Fibroblast of the aortic adventitia (primary cell): ENCODE measurements at places on chromosomes 11 and 22. TPM values are rescaled to one million over a fixed set of nuclear protein-coding genes. Genes with fewer than 3 reads are reported as not detected.

The ADAMTS15 gene
- 8.6 and 30.8 TPM in 2 replicates for total RNA-seq

The POU2AF2 gene
- total RNA-seq = not detected in 2 replicates

The OVCH2 gene
- total RNA-seq = not detected in 2 replicates

The SGSM1 gene
- not detected in 2 replicates for total RNA-seq

The SLC5A12 gene
- total RNA-seq = 0.09 TPM in 1 of 2 replicates, not detected in the other

The MS4A4A gene
- total RNA-seq = not detected in 2 replicates

The RPS3 gene
- total RNA-seq = 2,208 and 3,605 TPM in 2 replicates

The SLC43A1 gene
- 11.4 and 15.3 TPM in 2 replicates for total RNA-seq

The APOL5 gene
- total RNA-seq = not detected in 2 replicates

The IFITM10 gene
- 2.2 and 5.9 TPM in 2 replicates for total RNA-seq

The CNTF gene
- total RNA-seq = 0.82 and 1.9 TPM in 2 replicates

The OR4D5 gene
- total RNA-seq = not detected in 2 replicates

The PDGFD gene
- 32.4 and 37.4 TPM in 2 replicates for total RNA-seq

The RBMXL2 gene
- total RNA-seq = not detected in 2 replicates

The VPREB3 gene
- not detected in 2 replicates for total RNA-seq

The NAGA gene
- 14.8 and 39.5 TPM in 2 replicates for total RNA-seq

The PNPLA5 gene
- total RNA-seq = not detected in 2 replicates

The RAB36 gene
- total RNA-seq = 3.5 and 4.6 TPM in 2 replicates

The ROBO4 gene
- total RNA-seq = 1.3 and 3.3 TPM in 2 replicates

The OR56A1 gene
- under 0.01 TPM in 1 of 2 replicates, not detected in the other for total RNA-seq

The IFITM1 gene
- 20.9 and 24.2 TPM in 2 replicates for total RNA-seq

The KRTAP5-1 gene
- not detected in 2 replicates for total RNA-seq

The TEX54 gene
- 0.54 TPM in 1 of 2 replicates, not detected in the other for total RNA-seq

The SPTBN2 gene
- 0.27 and 4.9 TPM in 2 replicates for total RNA-seq

The INSC gene
- total RNA-seq = 0.81 TPM in 1 of 2 replicates, not detected in the other

The RBFOX2 gene
- total RNA-seq = 85.8 and 187 TPM in 2 replicates

The SPI1 gene
- total RNA-seq = not detected in 2 replicates

The OR4A5 gene
- total RNA-seq = not detected in 2 replicates

The ACR gene
- not detected in 2 replicates for total RNA-seq

The A4GALT gene
- 18.2 and 22.2 TPM in 2 replicates for total RNA-seq

The SLC7A4 gene
- total RNA-seq = 0.09 TPM in 1 of 2 replicates, not detected in the other

The POU2AF3 gene
- total RNA-seq = 0.45 and 1.3 TPM in 2 replicates

The IRAG1 gene
- 17.6 and 32.0 TPM in 2 replicates for total RNA-seq

The GLYAT gene
- total RNA-seq = not detected in 2 replicates

The PRR33 gene
- not detected in 2 replicates for total RNA-seq

The MMP11 gene
- total RNA-seq = 5.1 and 47.8 TPM in 2 replicates

The STK33 gene
- 1.1 and 3.8 TPM in 2 replicates for total RNA-seq

The TP53AIP1 gene
- total RNA-seq = not detected in 2 replicates

The SLC22A6 gene
- total RNA-seq = not detected in 2 replicates

The MMP27 gene
- total RNA-seq = 0.18 TPM in 1 of 2 replicates, not detected in the other

The MOV10L1 gene
- total RNA-seq = 5.1 and 12.0 TPM in 2 replicates
